ENCODE measurements at places on chromosomes 7 and 10.

- DNase-seq, result no peak
Observed at GRCh38 chr10:6400331-6400730, 179.7 kb downstream of the PRKCQ start.

DNA sequence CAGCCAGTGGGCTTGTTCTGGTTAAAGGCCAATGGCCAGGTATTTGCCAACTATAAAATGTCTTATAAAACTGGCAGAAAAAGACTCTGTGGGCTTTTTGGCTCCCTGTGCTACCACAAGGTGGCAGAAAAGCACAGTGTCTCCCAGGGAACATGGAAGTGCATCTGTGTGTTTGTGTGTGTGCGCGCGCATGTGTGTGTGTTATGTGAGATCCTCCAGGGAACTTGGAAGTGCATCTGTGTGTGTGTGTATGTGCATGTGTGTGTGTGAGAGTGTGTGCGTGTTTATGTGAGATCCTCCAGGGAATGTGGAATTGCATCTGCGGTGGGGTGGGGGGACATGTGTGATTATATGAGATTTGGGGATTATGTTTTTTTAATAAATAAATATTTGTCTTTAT is 30.2 kb upstream of the ABI1 start:
- DNase-seq, result peak; percentile 56

- no peak for DNase-seq
Observed at GRCh38 chr7:110918949-110919548, 171.9 kb upstream of the LRRN3 start.

DNA sequence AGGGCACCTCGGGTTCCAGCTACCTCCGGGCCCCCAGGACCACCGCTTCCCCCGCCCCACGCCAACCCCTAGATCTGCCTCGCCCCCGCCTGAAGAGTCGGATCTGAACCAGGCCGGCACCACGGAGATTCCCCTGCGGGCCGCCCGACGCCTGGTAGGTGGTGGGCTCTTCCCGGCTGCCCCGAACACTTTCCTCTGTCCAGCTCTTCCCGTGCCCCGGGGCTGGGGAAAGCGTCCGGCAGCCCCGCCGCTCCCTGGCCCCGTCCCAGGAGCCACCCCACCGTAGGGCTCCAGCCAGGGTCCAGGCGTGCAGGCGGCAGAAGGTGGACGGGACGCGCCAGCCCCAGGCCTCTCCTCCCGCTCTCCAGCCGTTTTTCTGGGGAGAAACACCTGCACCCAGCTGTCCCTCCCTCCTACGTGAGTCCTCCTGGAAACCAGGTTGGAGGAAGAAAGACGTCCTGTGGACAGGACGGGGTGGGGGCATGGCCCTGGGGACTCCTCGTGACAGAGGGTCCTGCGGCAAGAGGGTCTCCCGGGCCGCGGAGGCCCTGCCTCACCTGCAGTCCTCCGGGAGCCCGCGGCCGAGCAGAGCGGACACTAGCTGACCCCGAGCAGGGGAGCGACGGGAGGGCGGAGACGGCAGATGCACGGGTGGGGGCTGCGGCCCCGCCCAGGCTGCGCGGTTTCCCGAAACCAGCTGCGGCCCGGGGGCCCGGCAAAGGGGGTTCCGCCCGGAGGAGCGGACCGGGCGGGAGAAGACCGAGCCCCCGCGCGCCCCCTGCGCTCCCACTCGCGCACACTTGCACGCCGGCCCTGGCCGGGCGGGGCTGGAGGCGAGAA is at the start of gene TMEM176B:
Gene TMEM176B, minus strand, starts transcription at position 624 of the 840 bp plus-strand sequence. CDS start 3,795 bp downstream, outside the sequence.
- peak; percentile 63 for DNase-seq

DNA sequence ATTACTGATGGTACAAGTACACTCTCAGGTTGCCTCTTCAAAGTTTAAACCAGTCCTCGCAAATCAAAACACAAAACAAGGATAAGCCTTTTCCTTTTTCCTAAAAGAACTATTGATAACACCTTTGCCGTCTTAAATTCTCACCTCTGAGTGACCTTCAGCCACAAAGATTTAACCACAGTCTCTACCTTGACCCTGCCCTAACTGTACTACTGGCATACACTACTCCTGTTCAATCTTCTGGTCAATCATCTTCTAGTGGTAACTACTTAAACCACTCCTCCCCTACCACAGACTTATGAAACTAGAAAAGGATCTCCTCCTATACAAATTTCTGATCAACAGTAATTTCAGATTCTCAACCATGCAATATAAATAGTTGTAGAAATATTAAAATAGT is 15.1 kb downstream of the UPF2 start:
- no peak for DNase-seq

DNA sequence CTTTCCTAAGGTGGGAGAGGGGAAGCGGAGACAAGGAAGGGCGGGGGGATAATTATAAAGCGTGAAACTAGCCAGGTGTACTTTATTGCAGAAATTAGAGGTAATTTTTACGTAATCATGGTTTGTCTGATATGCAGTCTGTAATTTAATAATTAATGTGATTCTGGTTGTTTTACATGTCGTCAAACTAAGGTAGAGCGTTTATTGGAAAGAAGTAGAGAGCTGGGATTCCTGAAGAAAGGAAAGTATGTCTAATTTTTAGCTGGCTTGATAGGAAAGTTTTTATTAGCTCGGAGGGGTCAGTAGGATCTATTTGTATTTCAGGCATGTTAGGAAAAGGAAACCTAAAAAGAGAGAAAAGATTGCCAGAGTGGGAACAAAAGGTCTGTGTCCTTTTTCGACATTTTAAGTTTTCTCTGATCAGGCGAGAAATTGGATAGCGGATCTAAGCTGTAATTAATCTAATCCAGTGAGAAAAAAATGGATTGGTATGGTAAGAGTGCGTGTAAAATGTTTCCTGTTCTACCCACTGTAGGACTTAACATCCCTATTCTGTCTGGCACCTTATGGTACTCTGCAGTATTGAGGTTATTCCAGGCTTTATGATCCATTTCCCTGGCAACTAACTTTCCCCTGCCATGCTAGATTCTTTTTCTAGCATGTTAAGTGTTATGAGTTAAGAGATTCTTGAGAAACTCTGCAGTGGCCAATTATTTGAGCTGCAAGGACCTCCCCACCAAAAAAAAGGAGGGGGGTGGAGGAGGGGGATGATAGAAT is 1.4 kb downstream of the CELF2 start:
- no peak for DNase-seq

- no peak for DNase-seq
Observed at GRCh38 chr7:66556549-66557213, 72.0 kb upstream of the KCTD7 start.

GRCh38 chr10:17122726-17123661 is 6.6 kb downstream of the CUBN start:
- no peak for DNase-seq

- no peak for DNase-seq
Observed at GRCh38 chr7:25167262-25167843, 42.3 kb upstream of the CYCS start.

DNA sequence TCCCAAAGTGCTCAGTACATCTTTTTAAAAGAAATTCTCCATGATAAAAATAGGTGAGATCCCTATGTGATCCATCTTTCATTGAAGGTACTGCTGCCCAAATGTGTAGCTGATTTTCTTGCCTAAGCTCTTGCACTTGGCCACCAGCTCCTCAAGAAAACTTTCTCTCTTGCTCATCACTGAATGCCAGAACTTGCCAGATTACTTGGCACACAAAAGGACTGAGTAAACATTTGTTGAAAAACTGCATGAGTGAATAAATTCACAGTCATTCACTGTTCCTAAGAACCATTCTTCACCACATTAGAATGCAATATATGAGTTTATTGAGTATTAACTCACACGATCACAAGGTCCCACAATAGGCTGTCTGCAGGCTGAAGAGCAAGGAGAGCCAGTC is 99.9 kb downstream of the TRIL start:
- no peak for DNase-seq

- DNase-seq, result no peak
Observed at GRCh38 chr7:130144312-130145171, 60.7 kb downstream of the TMEM209 start.

DNA sequence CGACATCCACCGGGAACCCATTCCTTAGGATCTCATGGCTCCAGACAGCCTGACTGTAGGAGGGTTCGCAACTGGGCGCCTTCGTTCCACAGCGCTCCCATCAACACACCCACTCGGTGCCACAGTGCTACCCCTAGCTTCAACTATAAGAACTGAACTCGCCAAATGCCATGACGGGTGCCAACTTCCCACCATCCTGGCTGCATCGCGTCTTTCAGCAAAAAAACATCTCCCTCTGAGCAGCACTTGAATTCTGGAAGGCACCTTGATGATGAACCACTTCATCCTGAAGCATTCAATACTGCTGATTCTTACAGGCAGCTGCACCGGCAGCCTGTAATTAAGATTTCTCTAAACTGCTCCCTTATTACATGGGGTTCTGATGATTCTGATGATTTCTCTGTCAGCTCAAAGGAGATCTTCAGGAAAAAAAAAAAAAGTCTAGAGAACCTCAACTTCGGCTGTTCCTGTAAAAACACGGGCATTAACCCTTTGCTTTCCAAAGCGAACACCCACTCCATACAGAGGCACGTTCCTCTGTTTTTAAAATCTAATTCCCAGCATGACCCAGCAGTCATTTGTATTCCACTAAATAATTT is 1.3 kb downstream of the CYTH3 start:
- peak; percentile 69 for DNase-seq

DNA sequence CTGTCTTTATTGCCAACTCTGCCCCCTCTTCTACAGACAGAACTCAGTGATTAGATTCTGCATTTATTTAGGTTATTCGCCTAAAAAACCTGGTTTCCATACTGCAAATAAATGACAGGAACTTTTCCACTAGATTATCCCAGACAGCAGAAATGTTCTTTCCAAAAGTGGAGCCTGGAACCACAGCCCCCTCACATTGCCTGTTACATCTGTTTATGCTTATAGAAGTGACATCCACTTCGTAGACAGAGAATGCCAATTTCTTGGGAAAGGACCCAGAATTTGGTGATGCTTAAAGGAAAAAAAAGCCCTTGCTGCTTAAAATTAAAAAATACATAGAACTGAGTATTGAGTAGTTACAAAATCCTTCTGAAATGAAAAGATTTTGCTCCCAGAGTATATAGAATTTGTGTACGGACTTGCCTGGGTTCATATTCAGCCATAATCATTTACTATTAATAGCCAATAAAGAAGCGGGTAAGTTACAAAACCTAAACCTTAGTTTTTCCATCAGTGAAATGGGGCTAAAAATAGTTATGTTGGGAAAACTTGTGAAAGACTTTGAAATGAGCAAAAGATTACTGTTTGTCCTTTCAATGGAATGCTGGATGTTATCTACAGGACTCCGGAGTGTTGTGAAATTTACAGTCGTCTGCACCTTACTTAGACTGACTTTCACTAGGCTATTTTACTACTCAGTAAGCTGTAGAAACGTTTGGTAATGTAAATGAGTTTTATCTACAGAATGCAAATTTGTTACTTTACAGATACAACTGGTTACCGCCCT is 1.1 kb upstream of the PPP1R9A start:
- DNase-seq, result no peak

GRCh38 chr7:28984631-28985030 is 26.5 kb upstream of the TRIL start:
- DNase-seq, result peak; percentile 65

- no peak for DNase-seq
Observed at GRCh38 chr7:107384025-107384424, 85.8 kb upstream of the GPR22 start.

DNA sequence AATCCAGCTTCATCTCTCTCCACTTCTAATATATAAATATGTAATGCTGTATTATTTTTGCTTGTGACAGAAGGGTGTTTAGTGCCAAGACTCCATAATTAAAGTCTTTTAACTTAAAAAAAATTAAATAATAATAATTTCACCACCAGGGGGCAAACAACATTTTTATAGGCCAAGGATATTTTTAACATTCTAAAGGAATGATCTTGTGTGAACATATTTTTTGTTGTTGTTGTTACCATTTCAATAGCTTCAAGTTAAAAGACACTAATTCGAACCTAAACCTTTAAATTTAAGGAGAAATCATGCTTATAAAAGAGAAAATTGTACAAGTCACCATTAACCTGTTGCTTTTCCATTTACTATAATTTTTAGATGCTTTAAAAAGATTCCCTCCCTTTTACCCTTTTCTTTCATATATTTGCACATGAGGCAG is 7.5 kb upstream of the DNAJC1 start:
- no peak for DNase-seq

- no peak for DNase-seq
Observed at GRCh38 chr10:63657761-63658160, 136.6 kb downstream of the REEP3 start.

- no peak for DNase-seq
Observed at GRCh38 chr7:139710036-139710435, 67.8 kb downstream of the HIPK2 start.

DNA sequence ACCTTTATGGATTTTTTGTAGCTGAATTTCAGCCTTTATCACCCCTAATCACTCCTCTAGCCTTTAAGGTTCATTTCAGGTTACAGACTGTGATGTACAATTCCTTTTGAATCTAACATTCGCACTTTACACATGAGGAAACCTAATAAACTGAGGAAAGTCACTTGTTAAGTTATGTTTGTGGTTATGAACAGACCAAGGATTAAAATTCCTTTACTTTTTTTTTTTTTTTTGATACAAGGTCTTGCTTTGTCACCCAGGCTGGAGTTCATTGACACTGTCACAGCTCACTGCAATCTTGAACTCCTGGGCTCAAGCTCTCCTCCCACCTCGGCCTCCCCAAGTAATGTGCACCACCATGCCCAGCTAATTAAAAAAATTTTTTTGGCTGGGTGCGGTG is 3.6 kb downstream of the MCU start:
- DNase-seq, result no peak
